ENCODE measurements at places on chromosomes 13 and 19.

- no peak for DNase-seq
These were observed 8.8 kb downstream of the SPPL2B start for GRCh38 chr19:2337329-2337707.

DNA sequence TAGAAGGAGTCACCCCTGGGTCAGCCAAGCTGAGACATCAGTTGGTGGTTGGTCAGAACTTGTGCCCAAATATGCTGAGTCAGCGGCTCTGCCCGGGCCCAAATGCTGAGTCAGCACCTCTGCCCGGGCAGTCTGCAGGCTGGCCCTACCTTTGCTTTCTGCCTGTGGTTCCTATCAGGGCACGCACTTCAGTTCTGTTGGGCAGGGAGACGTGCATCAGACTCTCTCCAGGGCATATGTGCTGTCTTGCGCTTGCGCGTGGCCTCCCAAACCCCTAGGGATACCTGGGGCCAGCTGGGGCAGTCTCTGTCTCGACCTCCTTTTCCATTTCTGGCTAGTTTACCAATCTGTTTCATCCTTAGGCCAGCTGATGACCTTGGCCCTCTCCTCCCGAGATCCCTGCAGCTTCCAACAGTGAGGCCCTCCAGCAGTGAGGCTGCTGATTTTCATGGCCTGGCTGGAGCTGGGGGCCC is 24.4 kb upstream of the LDLR start:
- no peak for DNase-seq

- no peak for DNase-seq
These were observed 113.1 kb downstream of the ABCC4 start for GRCh38 chr13:95188128-95188527.

- DNase-seq, result no peak
These were observed 193.3 kb downstream of the PCDH9 start for GRCh38 chr13:67036699-67037457.

DNA sequence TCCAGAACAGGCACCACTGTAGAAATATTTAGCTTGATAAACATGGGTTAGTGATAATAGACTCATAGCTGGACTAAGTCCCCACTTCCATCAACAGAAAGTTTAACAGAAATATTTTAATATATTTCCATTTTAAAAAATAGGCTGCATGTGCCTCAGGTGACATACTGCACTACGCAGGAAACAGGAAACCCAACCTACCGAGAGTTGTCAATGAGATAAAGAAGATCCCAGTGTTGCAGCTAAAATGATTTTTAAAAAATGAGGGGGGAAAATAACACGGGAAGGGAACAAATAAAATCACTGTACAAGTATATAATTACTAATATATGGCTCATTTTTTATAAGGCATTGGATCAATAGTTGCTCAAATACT is 154.8 kb downstream of the TBC1D4 start:
- no peak for DNase-seq

DNA sequence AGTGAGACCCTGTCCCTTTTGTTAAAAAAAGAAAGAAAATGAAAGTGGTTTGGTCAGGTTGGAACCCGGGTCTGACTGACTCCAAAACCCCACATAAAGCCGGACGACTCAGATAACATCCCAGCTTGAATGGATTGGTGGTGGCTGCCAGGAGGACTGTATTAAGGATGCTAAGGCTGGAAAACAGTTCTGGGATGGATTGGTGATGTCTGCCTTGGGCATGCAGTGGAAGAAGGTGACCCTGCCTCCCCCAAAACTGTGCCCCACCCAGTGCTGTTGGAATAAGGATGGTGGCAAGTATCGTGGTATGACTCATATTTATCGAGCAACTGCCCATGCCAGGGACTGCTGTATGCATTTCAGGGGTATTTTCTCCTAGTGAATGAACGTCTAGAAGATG is 18.5 kb upstream of the COLGALT1 start:
- no peak for DNase-seq

DNA sequence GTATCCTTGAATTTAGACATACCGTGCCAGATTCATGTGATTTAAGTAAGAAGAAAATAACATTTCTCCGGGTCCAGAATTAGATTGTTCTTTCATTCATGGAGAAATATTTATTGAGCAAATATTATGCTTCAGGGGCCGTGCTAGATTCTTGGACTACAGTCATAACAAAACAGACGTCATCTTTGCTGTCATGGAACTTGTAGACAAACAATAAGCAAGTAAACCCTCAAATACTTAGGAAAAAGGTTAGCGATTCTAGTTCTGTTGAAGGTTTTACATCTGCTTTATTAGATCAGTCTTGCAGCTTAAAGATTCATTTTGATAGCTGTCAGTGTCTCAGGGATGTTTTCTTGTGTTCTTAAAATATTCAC is 16.9 kb downstream of the ZNF507 start:
- no peak for DNase-seq

DNA sequence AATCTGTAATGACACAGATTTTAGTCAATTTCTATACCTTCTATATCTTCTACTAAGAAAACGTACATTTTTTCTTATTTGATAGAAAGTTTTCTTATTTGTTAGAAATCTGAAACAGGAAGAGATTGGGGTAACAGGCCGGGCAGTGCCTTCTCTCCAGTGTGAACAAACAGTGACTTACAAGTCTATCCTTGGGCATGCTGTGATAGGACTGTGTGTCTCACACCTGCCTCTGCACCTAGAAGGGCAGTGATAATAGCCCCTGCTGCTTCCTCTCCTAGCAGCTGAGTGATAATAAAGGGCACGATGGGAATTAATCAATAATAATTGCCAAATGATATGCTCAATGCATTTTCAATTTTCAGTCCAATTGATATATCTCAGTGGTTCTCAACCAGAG is 1.4 kb downstream of the TMEM272 start:
- DNase-seq, result no peak

- no peak for DNase-seq
These were observed 49.5 kb downstream of the RFX2 start for GRCh38 chr19:6060600-6061375.

DNA sequence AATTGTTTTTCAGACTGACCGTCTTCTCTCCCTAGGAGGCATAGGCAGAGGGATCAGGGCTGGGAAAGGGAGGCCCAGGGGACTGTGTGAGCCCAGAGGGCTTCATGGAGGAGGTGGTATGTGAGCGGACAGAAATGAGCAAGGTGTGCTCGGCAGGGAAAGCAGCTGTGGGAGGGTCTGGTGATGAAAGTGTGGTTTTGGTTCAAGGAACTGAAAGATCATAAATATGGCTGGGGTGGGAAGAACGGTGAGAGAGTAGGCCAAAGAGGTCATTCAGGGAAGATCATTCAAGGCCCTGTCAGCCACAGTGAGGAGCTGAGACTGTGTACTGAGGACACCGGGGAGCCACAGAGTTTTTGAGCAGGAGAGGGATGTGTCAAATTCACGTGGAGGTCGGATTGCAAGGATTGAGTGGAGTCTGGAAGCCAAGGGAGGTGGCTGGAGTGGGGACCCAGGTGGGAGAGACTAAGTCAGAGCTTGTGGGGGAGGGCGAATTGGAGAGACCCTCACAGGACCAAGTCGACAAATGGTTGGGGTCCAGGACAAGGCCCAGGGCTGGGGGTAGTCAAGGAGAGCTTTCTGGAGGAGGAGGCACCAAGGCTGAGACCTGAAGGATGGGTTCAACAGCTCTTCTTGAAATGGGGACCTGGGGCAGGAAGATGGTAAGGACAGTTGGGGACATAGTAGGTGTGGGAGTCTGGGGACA is 7.6 kb downstream of the PLD3 start:
- no peak for DNase-seq

DNA sequence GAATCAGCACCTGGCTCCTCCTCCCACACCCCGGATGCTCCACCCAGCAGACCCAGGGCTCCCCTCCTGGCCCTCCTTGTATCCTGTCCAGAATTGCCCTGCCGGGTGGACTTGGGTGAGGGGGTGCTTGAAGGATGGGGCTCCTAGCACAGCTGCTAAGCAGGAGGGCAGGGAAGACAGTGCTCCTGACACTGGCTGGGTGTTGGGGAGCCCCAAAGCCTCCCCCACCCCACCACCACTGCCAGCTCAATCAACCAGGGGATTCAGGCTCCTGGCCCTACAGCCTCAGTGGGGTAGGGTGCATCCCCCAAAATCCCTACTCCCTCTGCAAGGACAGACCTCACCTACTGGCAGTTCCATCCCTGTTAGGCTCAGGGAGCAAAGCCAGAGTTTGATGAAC is 2.6 kb upstream of the CYP4F11 start:
- DNase-seq, result no peak

GRCh38 chr13:100658363-100658762 is 16.2 kb downstream of the TMTC4 start:
- DNase-seq, result no peak

DNA sequence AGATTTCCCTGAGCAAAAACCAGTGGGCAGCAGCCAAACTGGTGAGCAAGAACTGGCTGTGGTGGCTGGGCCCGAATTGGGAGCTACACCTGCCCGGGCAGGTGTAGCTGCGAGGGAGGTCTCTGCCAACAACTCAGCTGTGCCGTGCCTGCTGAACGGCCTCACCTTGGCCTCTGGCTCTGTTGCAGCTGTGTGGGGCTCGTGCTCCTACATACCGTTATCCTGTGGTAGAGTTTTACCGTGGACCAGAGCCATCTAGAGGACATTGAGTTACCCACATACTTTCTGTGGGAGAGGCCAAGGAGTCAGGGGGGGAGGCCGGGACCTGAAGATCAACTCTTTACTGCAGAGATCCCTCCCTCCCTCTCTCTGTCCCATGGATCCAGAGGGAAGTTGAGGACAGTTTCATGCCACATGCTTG is 113.2 kb downstream of the TM9SF2 start:
- no peak for DNase-seq

GRCh38 chr13:66410314-66410713 is 819.8 kb downstream of the PCDH9 start:
- no peak for DNase-seq
